A549 treated with GW870086 at 1 μM for 4 hours (cell line): ENCODE measurements at places on chromosomes 3 and 15. TPM values are rescaled to one million over a fixed set of nuclear protein-coding genes. Genes with fewer than 3 reads are reported as not detected.

The COL6A5 gene
- total RNA-seq, result not detected in 5 replicates

The GAP43 gene
- total RNA-seq, result 0.09 to 0.10 TPM in 2 of 5 replicates, not detected in the others

The MCTP2 gene
- total RNA-seq, result not detected in 5 replicates

The TGFBR2 gene
- 52.8 to 66.8 TPM (median 62.6 TPM) in 5 replicates for total RNA-seq

The PARP15 gene
- total RNA-seq, result not detected in 5 replicates

The SLC22A14 gene
- not detected in 5 replicates for total RNA-seq
